Activated effector memory CD4-positive, alpha-beta T cell treated with Interleukin-2 at 50 U/mL for 16 hours (primary cell): ENCODE measurements at places on chromosomes 11 and 22.

- DNase-seq: no peak
Measured at GRCh38 chr11:34585735-34586487, 35.0 kb upstream of the EHF start.

- no peak for DNase-seq
Measured at GRCh38 chr11:45405916-45406670, 120.0 kb upstream of the SYT13 start.

DNA sequence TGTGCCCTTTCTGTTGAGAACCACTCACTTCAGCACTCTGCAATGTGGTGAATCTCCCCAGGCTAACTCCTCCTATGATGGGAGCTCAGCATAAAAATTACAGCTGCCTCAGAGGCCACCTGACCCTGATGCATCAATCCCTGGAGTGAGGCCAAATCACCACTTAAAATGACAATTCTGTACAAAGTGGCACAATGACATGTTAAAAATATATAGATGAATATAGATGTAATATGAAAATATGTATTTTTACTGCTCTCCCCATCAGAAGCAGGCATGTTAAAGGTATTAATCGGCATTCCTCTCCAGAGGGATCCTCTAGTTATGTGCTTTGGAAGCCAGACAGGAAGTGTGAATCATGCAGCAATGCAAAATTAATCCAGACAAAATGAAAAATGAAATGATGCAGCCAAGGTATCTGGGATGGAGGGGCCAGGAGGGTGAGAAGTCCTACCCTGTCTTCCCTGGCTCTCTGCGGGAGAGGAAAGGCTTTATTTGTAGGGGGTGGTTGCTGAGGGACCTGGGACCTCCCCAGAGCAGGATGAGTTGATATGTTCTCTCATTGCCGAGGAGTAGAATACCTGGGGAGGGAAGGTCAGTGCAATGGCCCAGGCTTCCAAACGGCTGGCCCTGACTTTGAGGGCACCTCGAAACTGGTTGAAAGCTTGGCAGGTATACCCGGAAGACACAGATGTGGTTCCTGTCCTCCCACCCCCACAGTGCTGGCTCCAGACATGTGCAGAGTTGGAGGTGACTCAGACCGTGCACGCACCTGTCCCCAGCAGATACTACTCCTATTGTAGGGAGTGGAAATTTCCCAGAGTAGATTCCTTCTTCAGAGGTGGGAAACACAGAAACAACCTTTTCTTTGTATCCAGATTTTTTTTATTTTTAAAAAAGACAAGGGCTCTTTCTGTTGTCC is 347.9 kb upstream of the NCAM1 start:
- no peak for DNase-seq

DNA sequence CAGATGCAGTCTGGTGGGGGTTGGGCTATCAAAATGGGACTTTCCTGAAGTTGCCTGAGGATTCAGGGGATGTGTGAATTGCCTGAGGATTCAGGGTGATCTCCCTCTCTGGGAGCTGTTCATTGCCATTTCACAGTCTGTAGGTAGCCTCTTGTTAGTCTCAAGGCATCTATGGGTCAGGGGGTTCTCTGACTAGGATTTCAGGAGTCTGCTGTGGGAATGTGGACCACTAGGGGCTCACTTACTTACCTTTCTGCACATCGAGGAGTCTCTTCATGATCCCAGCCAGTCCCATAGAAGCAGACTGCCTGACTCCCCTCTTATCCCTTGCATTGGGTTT is 54.0 kb downstream of the KCNQ1OT1 start:
- no peak for DNase-seq

GRCh38 chr11:14359501-14360031 is 583 bp upstream of the RRAS2 start:
- DNase-seq: no peak

GRCh38 chr11:96075532-96075959 is 151.6 kb upstream of the MTMR2 start:
- DNase-seq: no peak

DNA sequence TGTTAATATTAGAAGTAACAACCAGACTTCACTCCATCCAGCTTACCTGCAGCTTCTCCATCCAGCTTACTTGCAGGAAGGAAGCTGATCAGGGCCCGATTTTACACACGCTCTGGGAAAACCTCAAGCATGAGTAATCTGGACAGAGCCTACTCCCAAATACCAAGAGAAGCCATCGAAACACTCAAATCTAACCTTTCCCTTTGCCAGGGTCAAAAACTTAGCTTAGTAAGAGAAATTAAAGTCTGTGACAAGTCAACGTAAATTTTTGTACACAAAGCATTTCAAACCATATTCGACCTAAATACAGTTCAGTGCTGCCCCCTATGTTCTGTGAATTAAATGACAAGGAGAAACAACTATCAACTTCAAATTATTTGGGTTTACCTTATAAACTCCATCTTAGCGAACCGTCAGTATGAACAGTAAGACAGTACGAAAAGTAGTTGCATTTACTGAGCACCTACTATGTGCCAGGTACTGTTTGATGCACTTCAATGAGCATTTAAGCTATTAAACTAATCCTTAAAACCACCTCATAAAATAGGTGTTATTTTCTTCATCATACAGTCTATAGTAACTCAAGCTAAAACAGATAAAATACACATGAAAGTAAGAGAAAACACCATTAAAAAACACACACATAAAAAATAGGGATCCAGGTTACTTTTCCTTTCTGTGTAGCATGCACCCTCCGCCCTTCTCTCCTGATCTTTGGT is 36.9 kb downstream of the ARFGAP3 start:
- DNase-seq: no peak

DNA sequence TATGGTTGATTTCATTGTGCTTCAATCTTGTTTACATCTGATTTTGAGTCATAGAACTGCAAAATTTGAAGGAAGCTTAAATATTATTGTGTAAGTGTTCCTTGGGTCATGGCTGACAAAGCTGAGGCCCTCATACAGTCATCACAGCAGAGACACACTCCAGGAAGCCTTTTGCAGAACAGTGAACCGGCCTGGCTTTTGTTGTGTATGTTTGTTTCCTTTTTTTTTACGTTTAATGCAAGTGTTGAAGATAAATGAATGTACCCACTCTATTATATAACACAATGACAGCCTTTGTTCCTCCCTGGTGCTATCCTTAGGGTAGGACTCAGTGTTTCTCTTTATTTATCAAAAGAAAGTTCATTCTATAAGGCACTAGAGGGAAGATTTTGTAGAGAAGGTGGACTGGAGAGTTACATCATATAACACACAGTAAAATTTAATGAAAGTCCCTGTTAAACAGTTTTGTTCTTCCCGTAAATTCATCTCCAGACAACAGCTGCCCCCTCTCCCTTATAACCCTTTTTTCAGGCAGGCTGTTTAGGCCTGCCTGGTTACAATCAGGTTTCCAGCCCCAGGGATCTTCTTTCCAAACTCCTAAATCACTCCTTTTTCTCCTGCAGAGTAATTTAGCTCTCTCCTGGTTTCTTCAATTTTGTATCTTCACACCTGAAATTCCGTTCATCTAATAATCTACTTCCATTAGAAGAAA is 34.3 kb upstream of the CSTF3 start:
- DNase-seq: no peak

- no peak for DNase-seq
Measured at GRCh38 chr11:121191818-121192217, 90.8 kb downstream of the TECTA start.

GRCh38 chr11:65786008-65786785 is 666 bp upstream of the OVOL1 start:
- DNase-seq: no peak

GRCh38 chr11:77569676-77570070 is 20.1 kb upstream of the AQP11 start:
- DNase-seq: no peak

GRCh38 chr11:33734441-33735270 is 1.6 kb downstream of the CD59 start:
- no peak for DNase-seq

DNA sequence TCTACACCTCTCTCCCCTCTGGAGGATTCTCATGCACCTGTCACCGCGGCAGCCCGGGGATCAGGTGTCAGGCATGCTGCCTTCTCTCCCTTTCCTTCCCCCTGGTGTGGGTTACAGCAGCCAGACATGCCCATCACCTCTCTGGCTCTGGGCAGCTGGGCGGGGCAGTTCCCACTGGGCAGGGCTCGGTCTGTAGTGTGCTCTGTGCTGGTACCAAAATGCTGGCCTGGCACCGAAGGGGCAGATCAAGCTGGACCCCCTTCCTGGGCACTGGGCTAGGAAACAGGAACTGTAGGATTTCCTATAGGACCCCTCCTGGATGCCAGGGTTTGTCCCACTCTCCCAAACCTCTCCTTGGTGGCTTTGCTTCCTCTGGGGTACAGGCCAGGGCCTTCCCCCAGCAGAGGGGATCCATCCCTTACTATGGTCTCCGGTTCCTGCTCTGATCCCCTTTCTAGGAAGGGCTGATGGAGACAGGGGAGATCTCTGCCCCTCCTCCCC is 821 bp downstream of the GAL3ST1 start:
- no peak for DNase-seq

- DNase-seq: no peak
Measured at GRCh38 chr11:82883853-82884252, 16.4 kb downstream of the PRCP start.

DNA sequence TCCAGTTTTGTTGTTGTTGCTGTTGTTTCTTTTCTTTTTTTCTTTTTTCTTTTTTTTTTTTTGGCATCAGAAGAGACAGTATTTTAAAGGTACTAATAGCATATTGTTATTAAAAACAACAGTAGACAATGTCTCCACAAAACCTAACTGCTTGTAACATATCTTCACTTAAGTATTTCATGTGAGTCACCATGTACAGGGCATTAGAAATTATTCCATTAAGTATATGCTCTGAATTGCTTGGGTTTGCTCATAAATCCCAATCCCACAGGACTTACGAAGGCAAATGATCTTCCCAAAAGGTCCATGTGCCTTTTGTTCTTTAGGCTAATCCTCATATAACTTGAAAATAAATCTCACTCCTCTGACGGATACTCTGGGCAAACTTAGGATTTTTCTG is 35.9 kb downstream of the MAP6 start:
- no peak for DNase-seq

DNA sequence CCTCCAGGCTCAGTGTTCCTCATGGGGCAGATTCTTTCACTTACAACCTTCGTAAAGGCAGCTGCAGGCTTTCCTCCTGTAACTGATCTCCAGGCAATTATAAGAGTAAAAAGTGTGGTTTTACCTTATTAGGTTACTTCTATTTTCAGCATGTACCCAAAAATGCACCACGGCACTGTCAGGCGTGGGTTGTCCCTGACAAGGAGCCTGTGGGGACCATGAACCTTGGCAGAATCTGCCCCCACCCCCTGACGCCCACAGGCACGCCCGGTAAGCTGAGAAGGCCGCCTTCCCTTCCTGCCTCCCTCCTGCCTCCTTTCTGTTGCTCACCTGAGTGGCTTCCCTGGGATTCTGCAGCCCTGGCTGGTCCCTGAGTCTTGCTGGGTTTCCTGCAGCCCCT is 1383.3 kb downstream of the TBC1D22A start:
- DNase-seq: no peak

DNA sequence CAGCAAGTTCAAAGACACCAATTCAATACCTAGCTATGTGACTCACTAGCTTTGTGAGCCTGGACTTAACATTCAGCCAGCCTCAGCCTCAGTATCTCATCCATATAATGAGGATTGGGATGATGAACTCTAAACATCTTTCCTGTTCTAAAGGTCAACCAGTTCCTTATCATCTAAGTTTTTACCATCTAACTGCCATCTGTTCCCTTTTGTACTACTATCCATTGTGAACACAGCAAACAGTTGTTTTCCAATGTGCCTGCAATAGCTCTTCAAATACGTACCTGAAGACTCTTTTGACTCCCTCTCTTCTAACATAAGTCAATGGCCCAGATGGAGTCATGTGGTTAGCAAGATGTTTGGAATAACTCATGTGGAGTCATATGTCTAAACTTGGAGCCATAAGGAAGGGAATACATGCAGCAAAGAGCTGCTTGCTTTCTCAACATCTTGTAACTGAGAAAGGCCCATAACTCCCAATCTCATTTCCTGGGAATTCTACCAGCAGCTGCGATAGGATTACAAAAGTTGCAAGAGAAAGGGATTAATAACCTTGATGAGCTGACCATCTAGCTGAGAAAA is 19.4 kb downstream of the SYTL2 start:
- DNase-seq: no peak

DNA sequence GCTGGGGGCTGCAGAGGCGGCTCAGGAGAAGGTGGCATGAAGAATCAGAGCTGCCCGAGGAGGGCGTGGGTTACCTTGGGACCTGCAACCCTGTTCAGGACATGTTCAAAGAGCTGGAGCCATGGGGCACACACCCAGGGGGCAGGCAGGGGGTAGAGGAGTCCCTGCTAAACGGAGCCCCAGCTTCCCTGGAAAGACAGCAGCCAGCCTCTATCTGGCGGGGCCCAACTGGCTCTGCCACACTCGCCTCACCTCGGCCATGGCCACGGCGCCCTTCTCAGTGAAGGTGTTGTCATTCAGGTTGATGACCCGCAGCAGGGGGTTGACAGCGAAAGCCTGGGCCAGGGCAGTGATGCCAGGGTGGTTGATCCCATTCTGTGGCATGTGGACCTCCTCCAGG is 17.0 kb upstream of the CHADL start:
- DNase-seq: no peak

DNA sequence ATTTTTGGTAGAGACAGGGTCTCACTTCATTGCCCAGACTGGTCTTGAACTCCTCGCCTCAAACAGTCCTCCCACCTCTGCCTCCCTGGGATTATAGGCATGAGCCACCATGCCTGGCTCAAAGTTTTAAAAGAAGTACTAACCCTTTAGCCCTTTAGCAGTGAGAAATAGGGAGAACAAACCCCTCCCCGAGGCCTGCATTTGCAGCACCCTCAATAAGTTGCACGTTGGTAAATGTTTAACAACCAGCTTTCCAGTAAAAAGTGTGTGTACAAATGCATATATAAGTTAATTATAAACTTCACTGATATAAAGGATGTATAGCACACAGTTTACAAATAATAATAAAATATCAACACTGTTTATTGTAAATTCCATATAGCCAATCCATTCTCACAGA is 51.8 kb downstream of the PARVA start:
- DNase-seq: no peak

DNA sequence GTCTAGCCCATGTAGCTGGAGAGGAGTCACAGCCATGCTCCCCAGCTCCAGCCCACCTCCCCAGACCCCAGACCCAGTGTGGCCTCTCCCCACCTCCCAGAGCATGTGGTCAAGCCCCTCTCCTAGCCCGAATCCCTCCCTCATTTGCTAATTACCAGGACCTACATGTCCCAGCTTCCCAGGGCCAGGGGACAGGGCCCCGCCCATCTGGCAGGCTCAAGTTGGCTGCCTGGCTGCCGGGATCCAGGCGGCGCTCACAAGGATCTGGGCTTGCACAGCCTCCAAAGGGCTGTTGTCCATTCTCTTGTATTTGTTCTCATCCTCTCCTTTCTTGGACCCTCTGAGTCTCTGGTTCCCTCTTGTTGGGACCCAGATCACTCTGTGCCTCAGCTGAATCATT is 4.6 kb upstream of the MIF start:
- no peak for DNase-seq

DNA sequence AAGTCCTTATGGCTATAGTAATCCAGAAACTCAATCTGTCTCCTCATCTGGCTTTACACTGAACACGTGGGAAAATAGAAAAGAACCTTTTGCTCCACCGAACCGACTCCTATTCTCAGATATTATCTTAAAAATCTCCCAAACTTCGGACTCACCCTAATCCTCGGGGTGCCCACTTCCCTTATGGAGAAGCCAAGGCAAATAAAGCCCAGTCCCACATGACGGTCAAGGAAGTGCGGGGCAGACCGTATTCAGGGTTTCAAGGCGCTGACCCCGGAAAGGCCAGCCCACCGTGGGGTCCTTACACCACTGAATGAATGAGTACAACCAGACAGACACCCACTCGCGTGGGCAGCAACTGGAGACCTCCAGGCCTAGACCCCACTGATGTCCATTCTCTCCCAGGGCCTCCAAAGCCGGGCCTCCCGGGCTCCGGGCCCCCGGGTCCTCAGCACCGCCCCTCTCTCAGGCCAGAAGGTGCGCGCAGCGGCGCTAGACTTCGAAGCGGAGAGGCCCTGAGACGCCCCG is 489 bp downstream of the NUP98 start:
- no peak for DNase-seq
